GM23338 (cell line): ENCODE measurements at places on chromosomes 1 and 21.

DNA sequence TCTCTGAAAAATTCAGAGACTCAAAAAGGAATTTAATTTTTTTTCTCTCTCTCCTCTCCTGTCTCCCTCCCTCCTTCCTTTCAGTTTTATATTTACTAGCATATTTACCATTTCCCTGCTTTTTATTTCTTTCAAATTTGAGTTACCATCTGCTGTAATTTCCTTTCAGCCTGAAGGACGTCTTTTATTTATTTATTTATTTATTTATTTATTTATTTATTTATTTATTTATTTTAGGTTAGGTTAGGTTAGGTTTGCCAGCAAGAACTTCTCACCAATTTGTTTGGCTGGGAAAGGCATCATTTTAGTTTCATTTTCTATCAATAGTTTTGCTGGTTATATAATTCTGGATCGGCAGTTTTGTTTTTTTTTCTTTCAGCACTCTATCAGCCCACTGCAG, 231.7 kb upstream of the ZRANB2 start:
- DNase-seq: no peak
- no peak overlapping the region for H3K4me3 ChIP-seq
- H3K4me1 ChIP-seq: no peaks in the 10 kb centered on the region
- H3K27ac ChIP-seq: no peak overlapping the region

- no peaks in the 10 kb centered on the region for H3K36me3 ChIP-seq
- no peak for DNase-seq
- H3K4me3 ChIP-seq: no peak overlapping the region
- H3K27ac ChIP-seq: no peak overlapping the region
These were observed 44.8 kb downstream of the ATP5PO start for GRCh38 chr21:33870768-33871167.

DNA sequence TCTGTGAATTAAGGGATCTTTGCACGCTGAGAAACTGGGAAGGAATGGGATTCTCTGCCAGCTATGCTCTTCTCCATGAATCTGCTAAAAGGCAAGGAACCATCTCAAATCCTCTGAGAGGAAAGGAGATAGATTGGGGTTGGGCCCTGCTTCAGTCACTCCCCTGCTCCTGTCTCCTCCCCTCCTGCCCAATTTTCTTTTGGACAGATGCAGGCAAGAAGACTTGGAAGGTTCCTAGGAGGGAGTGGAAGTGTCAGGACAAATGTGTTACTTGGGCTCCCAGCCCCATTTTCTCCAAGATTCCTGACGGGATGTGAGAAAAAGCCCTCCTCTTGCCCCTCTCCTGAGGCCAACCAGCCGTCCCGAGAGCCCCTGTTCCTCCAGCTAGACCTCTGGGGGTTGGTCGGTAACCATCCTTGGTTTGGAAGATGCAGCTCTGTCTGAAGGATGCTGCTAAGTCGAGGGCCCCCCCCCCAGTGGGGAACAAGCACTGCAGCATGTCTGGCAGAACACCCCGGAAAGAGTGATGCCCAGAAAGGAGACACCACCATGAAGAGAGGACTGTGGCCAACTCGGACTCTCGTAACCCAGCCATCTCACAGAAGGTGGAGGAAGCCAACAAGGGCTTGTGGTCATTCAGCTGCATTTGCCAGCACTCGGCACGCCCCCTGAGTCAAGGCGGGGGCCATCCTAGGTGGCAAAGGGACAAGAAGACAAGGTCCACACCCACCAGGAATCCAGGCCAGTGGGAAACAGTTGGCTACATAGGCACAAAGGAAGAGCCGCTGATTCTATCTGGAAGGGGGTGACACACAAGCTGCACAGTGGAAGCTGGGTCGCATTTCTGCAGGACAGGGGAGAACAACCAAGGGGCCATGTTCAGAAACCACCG, 43.7 kb downstream of the CDK18 start:
- no peak overlapping the region for H3K4me3 ChIP-seq
- no peaks in the 10 kb centered on the region; the same call in 1 of the 2 replicates for H3K4me1 ChIP-seq
- H3K27ac ChIP-seq: no peak overlapping the region
- H3K27me3 ChIP-seq: no peaks in the 10 kb centered on the region

- no peak overlapping the region for H3K4me3 ChIP-seq
- H3K27ac ChIP-seq: no peak overlapping the region
- no peaks in the 10 kb centered on the region for H3K36me3 ChIP-seq
- peaks cover 9% of the 10 kb centered on the region; the same call in 1 of the 2 replicates for H3K27me3 ChIP-seq
- H3K4me1 ChIP-seq: peaks cover 14% of the 10 kb centered on the region
- no peak for DNase-seq
These were observed 104.8 kb downstream of the ETS2 start for GRCh38 chr21:38910390-38911067.

DNA sequence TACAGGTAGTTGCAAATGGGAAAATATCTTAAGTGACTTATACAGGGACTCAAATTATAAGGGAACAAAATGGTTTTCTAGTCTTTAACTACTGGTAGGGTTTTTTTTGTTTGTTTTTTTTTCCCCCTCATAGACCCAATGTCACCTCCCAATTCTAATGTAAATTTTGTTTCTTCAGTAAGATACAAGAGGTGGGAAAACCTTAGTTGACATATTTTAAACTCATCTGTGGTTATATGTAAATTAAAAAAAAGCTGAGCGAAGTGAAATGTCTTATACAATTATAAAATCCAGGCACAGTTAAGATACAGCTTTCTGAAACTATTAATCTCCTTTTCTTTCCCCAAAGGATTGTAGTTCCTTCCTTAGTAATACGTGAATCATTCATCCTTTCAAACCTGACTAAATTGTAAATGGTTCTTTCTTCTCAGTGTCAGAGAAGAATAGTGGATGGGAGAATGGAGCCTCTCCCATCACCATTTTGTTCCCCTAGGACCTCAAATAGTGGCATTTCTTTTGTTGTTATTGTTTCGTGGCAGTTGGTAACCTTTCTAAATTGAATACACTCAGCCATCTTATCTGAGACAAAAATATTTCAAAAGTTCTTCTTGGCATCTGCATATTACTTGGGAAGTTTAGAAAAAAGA, 11.2 kb downstream of the TSEN15 start:
- DNase-seq: peak; percentile 23
- H3K4me1 ChIP-seq: peaks cover 39% of the 10 kb centered on the region
- H3K4me3 ChIP-seq: 0 out of 2 replicates have a peak overlapping the region, but pooled peaks have one; percentile 1
- no peaks in the 10 kb centered on the region for H3K27me3 ChIP-seq

DNA sequence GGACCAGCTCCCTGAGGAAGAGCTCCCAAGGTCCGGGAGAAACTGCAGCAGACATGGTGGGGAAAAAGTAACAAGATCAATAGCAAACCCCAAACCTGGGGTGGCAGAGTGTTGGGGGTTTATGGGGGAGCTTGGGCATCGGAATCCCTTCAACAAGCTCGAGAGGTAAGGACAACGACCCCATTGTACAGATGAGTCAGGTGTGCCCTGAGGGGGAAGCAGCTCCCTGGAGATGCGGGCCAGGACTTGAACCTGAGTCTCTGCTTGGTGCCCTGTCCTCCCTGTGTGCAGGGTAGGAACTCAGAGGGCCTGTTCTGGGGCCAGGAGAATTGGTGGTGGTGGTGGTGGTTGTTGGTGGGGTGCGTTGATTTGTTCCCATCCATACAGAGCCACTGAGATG, 125.4 kb downstream of the PTPRU start:
- no peaks in the 10 kb centered on the region; the same call in 1 of the 2 replicates for H3K36me3 ChIP-seq
- no peak for DNase-seq
- H3K27ac ChIP-seq: no peak overlapping the region
- H3K4me1 ChIP-seq: peaks cover 10% of the 10 kb centered on the region

- H3K4me1 ChIP-seq: peaks cover 21% of the 10 kb centered on the region
- peak; percentile 8 for DNase-seq
These were observed 387.4 kb upstream of the PKN2 start for GRCh38 chr1:88296642-88297041.

DNA sequence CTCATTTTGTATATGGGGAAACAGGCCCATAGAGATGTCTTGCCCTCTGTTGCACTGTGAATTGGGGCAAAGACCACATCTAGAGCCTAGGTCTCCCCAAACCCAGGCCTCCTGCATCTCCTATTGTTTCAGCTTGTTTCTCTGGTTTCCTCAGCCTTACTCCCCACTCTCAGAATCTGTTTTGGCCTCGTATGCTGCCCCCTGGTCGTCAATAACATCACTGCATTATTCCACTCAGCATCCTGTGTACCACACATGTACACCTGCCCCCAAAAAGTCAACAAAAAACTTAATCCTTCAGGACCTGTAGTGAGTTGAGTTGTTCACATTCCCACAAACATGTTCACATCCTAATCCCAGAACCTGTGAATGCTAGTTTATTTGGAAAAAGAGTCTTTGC, 184.8 kb downstream of the BRINP2 start:
- H3K4me1 ChIP-seq: peaks cover 21% of the 10 kb centered on the region
- no peak overlapping the region for H3K27ac ChIP-seq
- peak; percentile 53 for DNase-seq
- H3K27me3 ChIP-seq: no peaks in the 10 kb centered on the region
- H3K36me3 ChIP-seq: no peaks in the 10 kb centered on the region
- no peak overlapping the region for H3K4me3 ChIP-seq

DNA sequence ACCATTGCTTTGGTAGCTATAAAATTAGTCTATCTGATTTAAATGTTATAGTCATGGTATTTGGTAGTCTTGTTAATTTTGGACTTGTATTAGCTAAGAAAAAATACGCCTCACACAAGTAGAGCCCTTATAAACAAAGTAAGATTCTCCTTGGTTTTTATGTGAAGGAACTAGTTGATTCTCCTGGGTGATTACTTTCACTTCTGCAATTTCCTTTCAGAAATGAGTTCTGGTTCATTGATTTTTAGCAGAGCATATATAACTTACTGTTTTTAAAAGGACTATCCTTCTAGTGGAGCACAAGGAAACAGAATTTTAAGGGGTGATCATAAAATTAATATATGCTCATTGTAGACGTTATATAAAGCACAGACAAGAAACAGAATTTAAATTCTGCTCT, 120.1 kb downstream of the BACH1 start:
- no peaks in the 10 kb centered on the region for H3K36me3 ChIP-seq
- no peak overlapping the region for H3K27ac ChIP-seq
- no peak overlapping the region for H3K4me3 ChIP-seq
- no peaks in the 10 kb centered on the region for H3K4me1 ChIP-seq

GRCh38 chr1:235918465-235918864, 51.8 kb upstream of the LYST start:
- no peaks in the 10 kb centered on the region for H3K36me3 ChIP-seq
- no peaks in the 10 kb centered on the region for H3K27me3 ChIP-seq
- no peak overlapping the region for H3K4me3 ChIP-seq
- DNase-seq: no peak
- H3K4me1 ChIP-seq: peaks cover 9% of the 10 kb centered on the region; the same call in 1 of the 2 replicates
- H3K27ac ChIP-seq: no peak overlapping the region

- H3K4me3 ChIP-seq: no peak overlapping the region
- peaks cover 48% of the 10 kb centered on the region for H3K36me3 ChIP-seq
- DNase-seq: no peak
- no peaks in the 10 kb centered on the region for H3K27me3 ChIP-seq
These were observed 15.3 kb upstream of the SYT2 start for GRCh38 chr1:202725526-202725925.

- no peaks in the 10 kb centered on the region for H3K4me1 ChIP-seq
- H3K4me3 ChIP-seq: no peak overlapping the region
- no peak overlapping the region for H3K27ac ChIP-seq
- no peaks in the 10 kb centered on the region for H3K36me3 ChIP-seq
- no peak for DNase-seq
These were observed 54.6 kb downstream of the WNT2B start for GRCh38 chr1:112563341-112563740.

GRCh38 chr1:67484492-67484891, 54.3 kb upstream of the SERBP1 start:
- no peak overlapping the region for H3K27ac ChIP-seq
- H3K27me3 ChIP-seq: no peaks in the 10 kb centered on the region
- H3K4me1 ChIP-seq: peaks cover 6% of the 10 kb centered on the region; the same call in 1 of the 2 replicates
- no peak overlapping the region for H3K4me3 ChIP-seq

- no peak overlapping the region for H3K4me3 ChIP-seq
- H3K4me1 ChIP-seq: peaks cover 47% of the 10 kb centered on the region
These were observed 46.9 kb downstream of the ARHGEF10L start for GRCh38 chr1:17586172-17586964.

- H3K4me1 ChIP-seq: peaks cover 9% of the 10 kb centered on the region
- H3K27me3 ChIP-seq: no peaks in the 10 kb centered on the region
- no peaks in the 10 kb centered on the region for H3K36me3 ChIP-seq
- peak; percentile 25 for DNase-seq
These were observed 119.6 kb downstream of the ACTL8 start for GRCh38 chr1:17874710-17875109.

GRCh38 chr1:223831755-223832636, 13.8 kb downstream of the TP53BP2 start:
- no peaks in the 10 kb centered on the region for H3K27me3 ChIP-seq
- H3K27ac ChIP-seq: no peak overlapping the region
- H3K4me1 ChIP-seq: peaks cover 36% of the 10 kb centered on the region
- DNase-seq: no peak
- H3K36me3 ChIP-seq: no peaks in the 10 kb centered on the region

DNA sequence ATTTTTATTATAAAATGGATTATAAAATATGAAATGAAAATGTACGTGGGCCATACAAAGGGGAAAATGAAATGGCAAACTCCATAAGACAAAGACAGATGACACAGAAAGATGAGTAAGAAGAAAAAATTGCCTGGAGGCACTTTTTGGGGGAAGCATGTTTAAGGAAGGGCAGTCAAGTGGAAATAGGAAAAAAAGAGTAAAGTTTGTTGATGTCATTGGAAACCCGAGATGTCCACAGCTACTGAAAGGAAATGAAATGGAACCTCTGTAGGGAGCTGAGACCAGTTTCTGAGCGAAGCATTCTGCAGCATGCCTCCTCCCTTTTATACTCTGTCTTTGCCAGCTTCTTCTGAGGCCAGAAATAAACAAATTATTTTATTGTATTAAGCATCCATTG, 203.4 kb upstream of the UBE2U start:
- no peaks in the 10 kb centered on the region for H3K27me3 ChIP-seq
- DNase-seq: peak; percentile 23
- H3K4me1 ChIP-seq: peaks cover 12% of the 10 kb centered on the region; the same call in 1 of the 2 replicates
- H3K4me3 ChIP-seq: no peak overlapping the region
- no peak overlapping the region for H3K27ac ChIP-seq

DNA sequence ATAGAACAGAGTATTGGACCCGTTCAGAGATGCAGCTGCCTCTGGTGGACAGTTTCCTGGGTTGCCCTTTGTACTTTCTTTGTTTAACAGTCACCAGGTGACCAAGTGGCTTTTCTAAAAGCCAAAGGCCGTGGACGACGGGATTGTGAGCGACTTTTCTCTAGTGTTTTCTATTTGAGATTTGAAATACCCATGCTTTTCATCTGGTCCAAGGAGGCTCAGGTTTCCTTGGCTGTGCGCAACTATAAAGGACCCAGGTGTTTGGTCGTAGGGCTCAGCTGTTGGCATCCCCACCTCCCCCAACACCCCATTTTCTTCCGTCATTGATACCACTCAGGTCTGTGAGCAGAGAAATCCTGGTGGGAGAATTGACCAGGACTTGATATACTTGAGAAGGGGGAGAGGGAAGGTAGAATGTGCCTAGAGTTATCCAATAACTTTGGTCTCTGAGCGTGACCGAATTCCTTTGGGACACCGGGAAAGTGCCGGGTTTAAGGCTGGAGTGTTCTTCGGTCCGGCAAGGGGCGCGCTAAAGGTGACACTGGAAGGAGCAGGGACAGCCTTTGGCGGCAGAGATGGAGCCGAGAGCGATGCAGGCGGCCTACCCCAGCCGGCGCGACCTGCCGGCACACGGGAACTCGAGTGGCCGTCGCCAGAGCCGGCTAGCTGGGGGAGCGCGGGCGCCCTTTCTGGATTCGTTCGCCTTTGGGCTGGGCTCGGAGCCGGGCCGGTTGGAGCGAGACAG, 83.4 kb upstream of the BMP8A start:
- peaks cover 40% of the 10 kb centered on the region for H3K4me1 ChIP-seq
- peak overlapping the region; percentile 81 for H3K4me3 ChIP-seq
- H3K27ac ChIP-seq: peak overlapping the region; percentile 98
- DNase-seq: peak; percentile 72
